ENCODE measurements at places on chromosomes 1 and 21.

- DNase-seq: no peak
Observed at GRCh38 chr21:41851090-41851790, 27.9 kb downstream of the PRDM15 start.

DNA sequence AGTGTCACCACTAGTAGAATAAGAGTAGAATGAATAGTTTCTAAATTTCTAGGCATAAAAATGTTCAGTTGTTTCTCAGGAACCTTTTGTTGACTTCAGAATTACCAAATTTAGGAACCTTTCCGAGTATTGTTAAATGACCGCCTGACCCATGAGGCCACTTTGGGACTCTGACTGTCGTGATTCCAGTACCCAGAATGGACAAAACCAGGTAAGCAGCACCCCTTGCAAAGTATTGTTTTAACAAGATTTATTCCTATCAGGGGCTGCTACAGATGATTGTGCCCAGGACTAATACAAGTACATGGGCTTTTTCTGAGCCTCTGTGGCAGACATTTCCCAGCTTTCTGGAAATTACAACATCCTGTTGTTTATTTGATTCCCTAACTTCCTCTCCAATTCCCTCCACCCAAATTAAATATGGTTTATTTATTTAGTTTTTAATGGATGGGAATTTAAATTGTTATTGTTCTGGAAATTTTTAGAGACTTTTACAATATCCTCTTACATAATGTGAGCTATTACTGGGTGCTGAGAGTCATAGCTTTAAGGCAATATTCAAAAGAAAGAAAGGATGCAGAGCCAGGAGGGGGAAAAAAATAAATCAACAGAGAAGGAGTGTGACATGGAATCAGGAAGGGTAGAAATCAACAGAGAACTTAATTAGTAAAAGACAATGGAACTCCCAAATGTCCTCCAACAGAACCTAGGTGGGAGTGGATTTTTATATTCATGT lies 37.4 kb upstream of the NTPCR start:
- DNase-seq: no peak

GRCh38 chr1:66556161-66556611 lies 22.2 kb downstream of the SGIP1 start:
- DNase-seq: no peak

DNA sequence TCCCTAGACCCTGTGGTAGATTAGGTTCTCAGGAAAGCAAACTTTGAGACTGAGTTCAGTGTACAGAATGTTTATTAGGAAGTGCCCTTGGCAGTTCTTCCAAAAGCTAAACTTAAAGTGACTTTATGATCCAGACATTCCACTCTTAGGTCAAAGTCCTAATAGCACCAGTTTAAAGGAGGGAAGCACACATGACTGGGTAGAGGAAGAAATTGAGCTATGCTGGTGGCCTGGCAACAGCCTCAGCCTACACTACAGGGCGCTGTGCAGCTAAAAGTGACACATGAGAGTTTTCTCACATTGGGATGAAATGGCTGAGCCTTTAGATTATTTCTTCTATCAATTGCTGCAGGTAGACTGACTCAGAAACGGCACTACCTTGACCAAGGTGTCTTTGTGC lies 280.4 kb downstream of the BRINP2 start:
- no peak for DNase-seq

DNA sequence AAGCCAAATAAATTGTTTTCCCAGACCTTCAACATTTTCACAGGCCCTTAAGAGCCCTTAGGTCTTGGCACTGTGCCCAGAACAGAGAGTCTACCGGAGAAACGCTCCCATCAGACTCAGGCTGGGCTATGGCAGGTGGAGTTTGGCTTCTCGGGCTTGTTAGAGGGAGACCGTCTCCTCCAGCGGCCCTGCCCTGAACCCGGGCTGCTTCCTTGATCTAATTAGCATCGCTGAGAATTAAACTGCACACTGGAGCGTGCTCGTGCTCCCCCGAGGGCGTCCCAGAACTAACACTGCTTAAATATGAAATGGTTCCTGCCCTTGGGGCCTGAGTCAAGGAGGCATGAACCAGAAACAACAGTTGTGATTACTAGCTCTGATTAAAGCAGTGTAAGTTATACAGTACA lies 634.4 kb downstream of the MATN1 start:
- no peak for DNase-seq

- no peak for DNase-seq
Observed at GRCh38 chr1:98253145-98253544, 332.3 kb upstream of the DPYD start.

DNA sequence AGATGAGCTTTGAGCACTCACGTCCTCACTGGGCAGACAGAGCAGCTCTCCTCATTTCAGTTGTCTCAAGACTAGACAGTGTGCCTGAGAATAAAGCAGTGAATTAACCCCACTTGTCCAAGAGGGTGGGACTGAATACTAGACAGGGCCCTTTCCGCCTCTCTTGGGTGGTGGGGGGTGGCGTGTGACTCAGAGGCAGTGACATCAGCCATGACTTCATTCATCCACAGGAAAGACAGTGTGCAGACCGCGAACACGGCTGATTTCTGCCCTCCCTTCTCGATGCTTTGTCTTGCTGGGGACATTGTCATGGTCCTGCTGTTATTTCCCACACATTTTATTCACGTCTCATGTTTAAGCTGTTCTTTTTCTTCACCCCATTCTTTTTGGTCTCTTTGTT lies 64.9 kb downstream of the FGGY start:
- DNase-seq: no peak

GRCh38 chr1:84836145-84836544 lies 56.9 kb downstream of the LPAR3 start:
- DNase-seq: no peak

- no peak for DNase-seq
Observed at GRCh38 chr1:67019600-67020136, 34.3 kb downstream of the SLC35D1 start.

DNA sequence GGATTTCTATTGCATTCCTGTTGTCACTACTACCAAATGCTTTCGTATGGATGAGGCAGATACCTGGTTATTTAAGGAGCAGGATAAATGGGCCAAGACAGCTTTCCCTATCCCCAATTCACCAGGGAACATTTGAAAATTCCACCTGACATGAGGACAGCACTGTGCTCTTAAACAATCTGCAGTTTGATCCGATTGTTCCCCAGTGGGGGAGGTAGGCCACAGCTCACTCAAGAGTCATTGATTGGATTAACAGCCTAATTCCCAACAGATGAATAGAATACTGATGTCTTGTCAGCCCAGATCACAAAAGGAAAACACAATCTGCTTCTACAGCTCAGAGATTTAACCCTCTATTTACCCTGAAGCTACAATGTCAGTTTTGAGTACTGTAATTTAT lies 123.9 kb downstream of the LHX4 start:
- no peak for DNase-seq

GRCh38 chr1:97660431-97661105 lies 260.3 kb downstream of the DPYD start:
- DNase-seq: no peak

DNA sequence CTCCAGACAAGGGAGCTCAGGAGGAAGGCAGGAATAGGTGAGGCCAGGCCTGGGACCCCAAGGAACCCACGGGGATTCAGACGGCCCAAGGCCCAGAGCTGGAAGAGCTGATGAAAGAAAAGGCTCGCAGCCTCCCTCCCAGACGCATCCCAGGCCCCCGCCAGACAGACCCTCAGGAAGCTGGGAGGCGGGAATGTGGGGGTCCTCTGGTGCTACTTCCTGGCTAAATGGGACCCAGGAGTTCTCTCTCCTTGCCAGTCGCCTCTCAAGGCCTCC lies 430 bp downstream of the FBXO2 start:
- no peak for DNase-seq

- peak; percentile 33 for DNase-seq
Observed at GRCh38 chr1:235954306-235955283, 87.9 kb upstream of the LYST start.

DNA sequence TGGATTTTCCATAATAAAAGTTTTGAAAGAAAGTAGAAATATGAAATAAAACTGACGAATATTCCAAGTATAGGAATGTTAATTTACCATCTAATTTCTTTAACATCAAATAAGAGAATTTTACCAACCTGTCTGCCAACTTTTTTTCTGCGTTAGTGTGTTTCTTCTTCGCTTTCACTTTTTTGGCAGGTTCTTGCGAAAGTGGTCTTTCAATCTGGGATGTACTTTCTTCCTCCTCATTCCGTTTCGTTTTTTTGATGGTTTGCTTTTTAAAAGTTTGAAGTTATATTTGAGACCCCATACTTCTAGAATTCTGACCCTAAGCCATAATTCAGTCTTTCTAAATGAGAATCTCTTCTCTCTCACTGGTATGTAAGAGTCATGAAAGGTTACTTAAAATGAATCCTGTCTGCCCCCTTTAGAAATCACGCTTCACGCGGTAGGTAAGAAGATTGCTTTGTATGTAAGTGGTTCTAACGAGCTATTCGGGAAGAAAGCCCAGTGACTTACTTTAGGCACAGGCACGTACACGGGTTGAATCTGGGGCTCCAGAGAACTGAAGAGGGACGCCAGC lies 580 bp downstream of the RBM34 start:
- peak; percentile 77 for DNase-seq

DNA sequence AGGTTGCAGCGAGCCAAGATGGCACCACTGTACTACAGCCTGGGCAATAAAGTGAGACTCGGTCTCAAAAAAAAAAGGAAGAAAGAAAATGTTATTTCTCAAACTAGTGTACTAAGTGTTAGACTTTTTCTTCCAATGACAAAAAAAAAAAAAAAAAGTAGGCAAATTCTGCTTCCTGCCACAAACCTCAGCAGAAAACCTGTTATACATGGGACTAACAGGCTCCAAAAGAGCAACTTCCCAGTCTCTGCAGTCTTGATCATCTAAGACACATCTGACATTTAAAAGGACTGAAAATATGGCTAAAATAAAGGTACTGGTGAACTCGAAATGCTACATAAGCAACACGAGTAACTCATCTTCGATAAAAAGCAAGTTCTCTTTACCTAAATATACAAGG lies 59.6 kb downstream of the HSF2BP start:
- DNase-seq: no peak

- peak; percentile 67 for DNase-seq
Observed at GRCh38 chr1:101291562-101292380, 55.0 kb downstream of the S1PR1 start.

GRCh38 chr1:108188801-108189200 lies 11.3 kb downstream of the SLC25A24 start:
- DNase-seq: no peak

- no peak for DNase-seq
Observed at GRCh38 chr1:36062315-36062714, 21.6 kb upstream of the TEKT2 start.

GRCh38 chr1:109255097-109255651 lies 5.8 kb downstream of the CELSR2 start:
- DNase-seq: no peak

- DNase-seq: peak; percentile 62
Observed at GRCh38 chr1:244319283-244320132, 132.2 kb downstream of the ADSS2 start.

DNA sequence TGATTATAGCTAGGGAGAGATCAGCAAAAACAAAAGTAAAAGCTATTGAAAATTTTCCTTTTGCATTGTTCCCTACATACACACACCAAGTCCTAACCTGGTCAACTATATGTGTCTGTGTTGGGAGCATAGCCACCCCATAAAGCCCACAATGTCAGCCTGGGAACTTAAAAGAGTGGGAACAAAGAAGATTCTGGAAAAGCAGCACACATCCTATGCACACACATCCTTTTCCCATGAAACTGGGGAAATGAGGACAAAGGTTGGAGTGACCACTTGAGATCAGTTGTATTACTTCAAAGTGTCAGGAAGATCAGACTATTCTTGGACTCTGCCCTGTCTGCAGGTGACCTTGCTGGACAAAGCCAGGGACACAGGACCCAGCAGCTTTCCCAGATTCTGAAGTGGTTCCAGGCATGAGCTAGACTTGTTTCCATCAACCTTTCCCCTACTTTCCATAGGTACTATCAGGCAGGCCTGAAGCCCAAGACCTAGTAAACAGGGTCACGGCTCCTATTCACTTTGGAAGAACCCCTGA lies 15.9 kb downstream of the TXNIP start:
- no peak for DNase-seq

DNA sequence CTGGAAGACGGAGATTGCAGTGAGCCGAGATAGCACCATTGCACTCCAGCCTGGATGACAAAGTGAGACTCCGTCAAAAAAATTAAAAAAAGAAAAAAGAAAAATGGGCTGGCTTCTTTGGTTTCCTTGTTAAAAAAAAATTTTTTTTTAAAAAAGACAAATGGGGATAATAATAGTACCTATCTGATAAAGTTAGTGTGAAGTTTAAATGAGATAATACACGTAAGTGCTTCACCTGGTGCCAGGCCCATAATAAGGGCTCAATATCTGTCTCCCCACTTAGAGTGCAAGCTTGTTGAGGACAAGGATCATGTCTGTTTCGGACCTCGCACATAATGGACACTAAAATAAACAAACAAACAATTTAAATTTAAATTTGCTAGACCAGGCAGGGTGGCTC lies 30.0 kb upstream of the HTR1D start:
- no peak for DNase-seq

- DNase-seq: peak; percentile 28
Observed at GRCh38 chr1:9630331-9631111, 21.0 kb upstream of the PIK3CD start.

GRCh38 chr21:21907271-21907670 lies 909.1 kb downstream of the NCAM2 start:
- no peak for DNase-seq

- no peak for DNase-seq
Observed at GRCh38 chr21:42735944-42736343, 82.5 kb downstream of the PDE9A start.

GRCh38 chr1:203558064-203558760 lies 64.3 kb downstream of the OPTC start:
- no peak for DNase-seq

- peak; percentile 56 for DNase-seq
Observed at GRCh38 chr1:53413175-53414001, 45.8 kb upstream of the DMRTB1 start.

- DNase-seq: no peak
Observed at GRCh38 chr1:163056831-163057230, 12.3 kb upstream of the RGS4 start.

DNA sequence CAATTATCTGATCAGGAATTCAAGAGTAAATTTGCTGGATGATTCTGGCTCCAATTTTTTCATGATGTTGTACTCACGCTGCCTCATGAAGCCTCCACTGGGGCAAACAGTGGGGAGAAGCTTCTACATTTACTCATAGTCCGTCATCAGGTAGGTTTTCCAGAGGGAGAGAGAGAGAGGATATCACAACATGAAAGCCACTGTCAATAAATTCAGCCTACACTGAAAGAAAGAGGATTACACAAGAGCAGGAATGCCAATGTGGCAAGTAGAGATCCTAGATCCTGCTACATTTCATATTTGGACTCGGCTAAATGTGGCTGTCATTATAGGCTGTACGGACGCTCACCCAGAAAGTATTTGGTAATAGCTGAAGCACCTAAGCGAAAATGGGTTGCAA lies 819.9 kb downstream of the BRINP3 start:
- no peak for DNase-seq

GRCh38 chr1:111906816-111907215 lies 82.7 kb downstream of the KCND3 start:
- no peak for DNase-seq

- peak; percentile 35 for DNase-seq
Observed at GRCh38 chr1:92804721-92805201, 19.9 kb upstream of the EVI5 start.
